ENCODE measurements at places on chromosomes 11 and 22. TPM values are rescaled to one million over a fixed set of nuclear protein-coding genes. Genes with fewer than 3 reads are reported as not detected.

Gene KRTAP5-11
- not detected for total RNA-seq

Gene GLYAT
- not detected for total RNA-seq

Gene RNF215
- 42.4 TPM for total RNA-seq

Gene OR52A1
- not detected for total RNA-seq

Gene MN1
- 8.2 TPM for total RNA-seq

DNA sequence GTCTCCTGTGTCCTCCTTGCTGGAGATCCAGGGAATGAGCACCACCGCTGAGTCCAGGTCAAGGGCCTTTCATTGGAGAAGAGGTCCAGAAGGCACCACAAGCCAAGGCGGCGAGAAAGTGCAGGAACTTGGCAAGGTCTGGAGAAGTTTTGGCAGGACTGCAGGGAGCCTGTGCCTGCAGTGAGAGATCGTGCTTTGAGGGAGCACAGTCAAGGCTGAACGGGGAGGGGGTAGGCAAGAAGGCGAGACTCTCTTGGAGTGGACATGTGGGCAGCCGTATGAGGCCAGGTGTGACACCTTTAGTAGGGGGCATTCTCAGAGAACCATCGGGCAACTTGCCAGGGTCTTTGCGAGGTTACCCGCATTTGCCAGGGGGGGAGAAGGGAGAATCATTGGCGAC, 30.5 kb downstream of the LRRC10B start:
- no peaks in the 10 kb centered on the region for H3K27me3 ChIP-seq
- no peak overlapping the region for H3K4me3 ChIP-seq
- no peaks in the 10 kb centered on the region for H3K36me3 ChIP-seq
- H3K27ac ChIP-seq, result no peak overlapping the region
- DNase-seq, result no peak

- H3K4me3 ChIP-seq, result no peak within 1 kb of the TSS
- no peaks in the 10 kb centered on the region for H3K4me1 ChIP-seq
- no peaks in the 10 kb centered on the region for H3K27me3 ChIP-seq
- peak within 1 kb of the TSS; percentile 60 for H3K27ac ChIP-seq
Observed at GRCh38 chr22:36860821-36861659, at the start of gene NCF4. NCF4 (plus strand) TSS chr22:36861006; CDS start chr22:36861172, 166 bp downstream.

- no peaks in the 10 kb centered on the region for H3K36me3 ChIP-seq
- H3K4me1 ChIP-seq, result peaks cover 10% of the 10 kb centered on the region
- H3K27me3 ChIP-seq, result no peaks in the 10 kb centered on the region
- H3K4me3 ChIP-seq, result no peak overlapping the region
Observed at GRCh38 chr22:38411016-38411415, 44.0 kb downstream of the KCNJ4 start.

GRCh38 chr11:71563406-71563805, 2.0 kb upstream of the KRTAP5-10 start:
- H3K4me1 ChIP-seq, result no peaks in the 10 kb centered on the region
- no peak overlapping the region for H3K27ac ChIP-seq
- H3K27me3 ChIP-seq, result no peaks in the 10 kb centered on the region

DNA sequence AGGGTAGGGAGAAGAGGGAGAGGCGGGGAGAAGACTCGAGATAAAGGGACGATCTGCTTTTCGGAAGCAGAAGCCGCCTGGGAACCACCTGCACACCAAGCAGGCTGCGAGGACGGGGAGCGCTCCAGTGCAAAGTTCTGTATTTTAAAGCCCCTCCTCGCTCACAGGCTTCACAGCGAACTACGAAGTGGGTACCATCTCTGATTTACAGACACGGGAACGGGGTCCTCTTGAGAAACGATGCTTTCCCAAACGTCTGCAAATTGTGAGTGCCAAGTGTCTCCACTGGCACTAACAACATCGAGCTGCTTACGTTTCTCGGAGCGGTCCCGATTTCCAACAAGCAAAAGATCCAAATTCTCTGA, 700 bp upstream of the STX3 start:
- H3K4me3 ChIP-seq, result peak overlapping the region; percentile 70
- peak overlapping the region; percentile 88 for H3K27ac ChIP-seq
- no peaks in the 10 kb centered on the region for H3K36me3 ChIP-seq
- peaks cover 6% of the 10 kb centered on the region for H3K4me1 ChIP-seq
- no peaks in the 10 kb centered on the region for H3K27me3 ChIP-seq

- H3K27me3 ChIP-seq, result no peaks in the 10 kb centered on the region
- no peak overlapping the region for H3K4me3 ChIP-seq
- H3K4me1 ChIP-seq, result no peaks in the 10 kb centered on the region
- no peaks in the 10 kb centered on the region for H3K36me3 ChIP-seq
- no peak overlapping the region for H3K27ac ChIP-seq
Observed at GRCh38 chr11:25859776-25860175, 472.2 kb upstream of the ANO3 start.

GRCh38 chr11:78737891-78738290, 163.2 kb upstream of the NARS2 start:
- no peaks in the 10 kb centered on the region for H3K4me1 ChIP-seq
- no peak overlapping the region for H3K4me3 ChIP-seq
- no peak overlapping the region for H3K27ac ChIP-seq

- peaks cover 11% of the 10 kb centered on the region for H3K36me3 ChIP-seq
- no peak overlapping the region for H3K4me3 ChIP-seq
- no peak overlapping the region for H3K27ac ChIP-seq
- H3K27me3 ChIP-seq, result no peaks in the 10 kb centered on the region
Observed at GRCh38 chr11:11265994-11266606, 87.0 kb downstream of the CSNK2A3 start.

- peak overlapping the region; percentile 92 for H3K27ac ChIP-seq
- H3K36me3 ChIP-seq, result no peaks in the 10 kb centered on the region
- peaks cover 18% of the 10 kb centered on the region for H3K4me1 ChIP-seq
- DNase-seq, result peak; percentile 74
Observed at GRCh38 chr22:38753948-38754750, 1.6 kb downstream of the SUN2 start.

DNA sequence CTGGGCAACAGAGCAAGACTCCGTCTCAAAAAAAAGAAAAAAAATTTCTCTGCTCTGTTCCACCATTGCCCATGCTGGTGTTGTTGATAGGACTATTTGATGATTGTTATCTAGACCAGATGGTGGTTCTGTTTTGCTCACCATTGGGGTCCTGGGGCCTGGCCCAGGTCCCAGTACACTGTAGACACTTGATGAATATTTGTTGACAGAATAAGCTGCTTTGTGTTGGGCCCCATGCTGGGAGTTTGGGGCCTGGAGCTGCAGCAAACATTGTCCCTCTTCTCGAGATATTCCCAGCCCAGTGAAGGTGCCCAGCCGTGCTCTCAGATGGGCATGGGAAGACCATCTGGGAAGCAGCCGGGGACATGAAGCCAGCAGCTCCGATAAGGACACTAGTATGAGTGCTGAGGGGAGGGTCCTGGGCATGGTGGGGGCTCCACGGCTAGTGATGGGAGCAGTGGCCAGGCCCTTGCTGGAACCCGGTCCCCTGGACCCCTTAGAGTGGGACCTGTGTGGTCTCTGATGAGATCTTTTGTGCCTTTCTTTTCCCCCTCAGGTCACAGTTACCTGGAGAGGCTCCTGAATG, 13.6 kb downstream of the INCENP start:
- H3K4me1 ChIP-seq, result no peaks in the 10 kb centered on the region
- no peak overlapping the region for H3K4me3 ChIP-seq
- H3K27me3 ChIP-seq, result no peaks in the 10 kb centered on the region
- no peak overlapping the region for H3K27ac ChIP-seq
- H3K36me3 ChIP-seq, result peaks cover 4% of the 10 kb centered on the region
- no peak for DNase-seq

DNA sequence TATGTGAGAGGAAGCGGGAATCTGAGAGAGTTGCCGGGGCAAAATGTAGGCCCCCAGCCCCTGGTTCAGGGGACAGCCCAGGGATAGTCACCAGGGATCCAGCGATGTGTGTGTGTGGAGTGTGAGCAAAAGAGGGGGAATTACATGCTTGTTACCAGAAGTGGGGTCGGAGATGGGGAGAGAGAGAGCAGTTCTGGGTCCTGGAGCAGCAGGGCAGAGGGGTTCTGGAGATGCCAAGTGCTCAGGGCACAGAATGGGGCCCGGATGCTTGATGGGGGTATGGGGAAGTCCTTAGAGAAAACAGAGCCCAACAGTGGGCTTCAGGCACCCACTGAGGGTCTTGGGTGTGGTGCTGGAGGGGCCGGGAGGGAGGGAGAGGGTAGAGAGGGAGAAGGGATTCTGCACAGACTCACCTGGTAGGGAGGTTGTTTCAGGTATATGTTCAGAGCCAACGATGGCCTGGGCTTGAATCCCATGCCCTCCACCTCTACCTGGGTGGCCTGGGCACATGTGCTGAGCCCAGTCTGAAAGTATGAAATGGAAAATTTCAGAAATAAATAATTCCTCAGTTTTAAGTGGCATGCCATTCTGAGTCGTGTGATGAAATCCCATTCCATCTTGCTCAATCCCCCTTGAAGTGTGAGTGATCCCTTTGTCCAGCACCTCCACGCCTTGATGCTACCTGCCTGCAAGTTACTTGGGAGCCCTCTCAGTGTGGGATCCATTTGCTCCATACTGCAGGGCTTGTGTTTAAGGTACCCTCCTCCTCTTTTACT, 12.4 kb downstream of the SMIM38 start:
- H3K36me3 ChIP-seq, result no peaks in the 10 kb centered on the region
- no peaks in the 10 kb centered on the region for H3K27me3 ChIP-seq
- H3K4me1 ChIP-seq, result peaks cover 6% of the 10 kb centered on the region

- DNase-seq, result no peak
- peak overlapping the region; percentile 48 for H3K27ac ChIP-seq
- H3K36me3 ChIP-seq, result no peaks in the 10 kb centered on the region
- H3K27me3 ChIP-seq, result no peaks in the 10 kb centered on the region
- peak overlapping the region; percentile 58 for H3K4me3 ChIP-seq
Observed at GRCh38 chr11:124672536-124673215, 863 bp downstream of the SIAE start.

DNA sequence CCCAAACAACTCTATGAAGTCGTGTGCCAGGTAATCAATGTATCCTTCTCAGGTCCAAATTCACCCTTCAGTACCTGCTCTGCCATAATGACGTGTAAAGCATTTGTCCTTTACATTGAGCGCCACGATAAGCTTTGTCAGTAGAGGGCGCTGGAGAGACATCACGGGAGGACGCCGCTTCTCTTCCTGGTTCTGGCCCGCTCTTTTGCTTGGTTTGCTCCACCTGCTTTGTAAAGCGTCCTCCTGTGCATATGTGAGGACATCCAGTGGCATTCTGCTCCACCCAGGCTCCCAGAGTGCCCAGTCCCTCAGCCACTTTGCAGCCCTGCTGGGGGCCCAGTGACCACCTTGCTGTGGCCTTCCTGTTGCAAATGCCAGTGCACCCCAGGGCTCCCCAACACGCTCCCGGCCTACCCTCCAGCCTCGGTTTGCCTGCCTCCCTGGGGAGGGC, 61.1 kb downstream of the WT1 start:
- H3K4me3 ChIP-seq, result no peak overlapping the region
- no peaks in the 10 kb centered on the region for H3K27me3 ChIP-seq
- H3K36me3 ChIP-seq, result no peaks in the 10 kb centered on the region
- H3K4me1 ChIP-seq, result no peaks in the 10 kb centered on the region
- peak; percentile 6 for DNase-seq

DNA sequence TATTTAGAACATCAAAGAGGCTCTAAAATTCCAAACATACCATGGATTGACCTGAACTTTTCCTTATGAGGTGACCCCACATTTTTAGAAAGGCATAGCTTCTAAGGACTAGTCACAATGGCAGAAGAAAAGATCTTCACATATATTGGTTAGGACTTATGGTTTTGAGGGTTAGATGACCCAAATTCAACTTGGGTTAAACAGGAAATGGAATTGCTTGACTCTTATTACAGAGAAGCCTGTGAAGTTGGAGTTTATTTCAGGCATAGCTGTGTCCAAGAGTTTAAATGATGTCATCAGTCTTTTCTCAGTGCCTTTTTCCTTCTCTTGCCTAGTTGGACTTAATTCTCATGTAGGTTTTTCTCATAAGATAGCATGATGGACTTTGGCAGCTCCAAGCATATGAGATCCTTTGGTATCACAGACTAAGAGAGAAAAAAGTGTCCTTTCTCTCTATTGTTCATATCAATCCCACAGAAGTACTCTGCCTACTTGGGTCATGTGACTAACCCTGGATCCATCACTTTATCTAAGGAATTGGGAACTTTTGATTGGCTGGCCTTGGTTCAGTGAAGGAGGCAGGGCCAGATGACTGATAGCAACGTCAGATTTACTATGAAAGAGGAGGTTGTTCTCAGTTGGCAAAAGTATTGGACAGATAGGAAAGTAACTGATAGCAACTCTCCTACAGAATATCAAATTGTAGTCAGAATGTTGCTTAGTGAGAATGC, 17.3 kb upstream of the RAG1 start:
- no peaks in the 10 kb centered on the region for H3K4me1 ChIP-seq
- H3K27ac ChIP-seq, result no peak overlapping the region
- H3K36me3 ChIP-seq, result no peaks in the 10 kb centered on the region
- H3K27me3 ChIP-seq, result no peaks in the 10 kb centered on the region
- DNase-seq, result no peak
- H3K4me3 ChIP-seq, result no peak overlapping the region

DNA sequence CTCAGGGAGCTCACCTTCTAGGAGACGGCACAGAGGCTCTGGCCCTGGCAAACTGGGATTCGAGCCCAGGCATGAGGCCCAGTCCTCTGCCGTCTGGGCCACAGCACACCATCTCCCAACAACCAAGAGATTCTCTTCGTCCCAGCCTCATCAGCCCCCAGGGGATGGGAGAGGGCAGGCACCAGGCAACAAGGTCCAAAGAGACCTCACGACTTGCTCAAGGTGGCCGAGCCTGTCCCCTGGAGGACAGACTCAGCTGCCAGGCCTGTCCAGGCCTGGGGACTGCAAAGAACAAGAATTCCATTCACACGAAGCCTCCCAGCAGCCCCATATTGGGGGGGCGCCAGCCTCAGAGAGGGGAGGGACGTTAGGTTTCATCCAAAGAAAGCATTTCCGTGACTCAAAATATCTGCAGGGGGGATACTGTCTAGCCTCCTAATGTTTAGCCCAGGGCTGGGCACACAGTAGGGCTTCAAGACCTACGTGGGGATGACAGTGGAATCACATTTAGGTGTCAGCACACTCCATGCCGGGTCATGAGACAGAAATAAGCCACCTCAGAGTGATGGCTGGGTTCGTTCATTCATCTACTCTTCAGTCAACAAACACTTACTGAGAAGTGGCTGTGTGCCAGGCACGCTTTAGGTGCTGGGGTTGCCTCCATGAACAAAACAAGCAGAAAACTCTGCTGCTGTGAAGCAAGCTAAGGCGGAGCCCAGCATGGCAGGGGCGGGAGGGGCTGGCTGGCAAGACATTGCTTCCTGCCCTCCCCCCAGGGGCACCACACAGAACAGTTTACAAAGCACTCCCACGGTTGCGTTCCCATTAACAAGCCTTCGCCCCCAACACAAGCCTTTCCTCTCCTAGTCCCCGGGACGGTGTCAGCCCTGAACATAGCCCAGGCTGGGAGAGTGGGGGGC, 1.2 kb downstream of the CARNS1 start:
- peak; percentile 24 for DNase-seq
- H3K27me3 ChIP-seq, result peaks cover 20% of the 10 kb centered on the region
- no peak overlapping the region for H3K4me3 ChIP-seq
- H3K27ac ChIP-seq, result peak overlapping the region; percentile 83
- H3K36me3 ChIP-seq, result no peaks in the 10 kb centered on the region

- no peaks in the 10 kb centered on the region for H3K27me3 ChIP-seq
- no peak overlapping the region for H3K27ac ChIP-seq
- H3K36me3 ChIP-seq, result no peaks in the 10 kb centered on the region
Observed at GRCh38 chr11:17531636-17532113, 12.5 kb downstream of the USH1C start.

GRCh38 chr22:49398115-49398514, 429.6 kb downstream of the BRD1 start:
- H3K27ac ChIP-seq, result no peak overlapping the region
- H3K27me3 ChIP-seq, result no peaks in the 10 kb centered on the region
- H3K36me3 ChIP-seq, result no peaks in the 10 kb centered on the region
- H3K4me1 ChIP-seq, result no peaks in the 10 kb centered on the region
- H3K4me3 ChIP-seq, result no peak overlapping the region
- no peak for DNase-seq

Data from tibial nerve (tissue), 4 donors.